ENCODE measurements at places on chromosomes 5 and 9.

DNA sequence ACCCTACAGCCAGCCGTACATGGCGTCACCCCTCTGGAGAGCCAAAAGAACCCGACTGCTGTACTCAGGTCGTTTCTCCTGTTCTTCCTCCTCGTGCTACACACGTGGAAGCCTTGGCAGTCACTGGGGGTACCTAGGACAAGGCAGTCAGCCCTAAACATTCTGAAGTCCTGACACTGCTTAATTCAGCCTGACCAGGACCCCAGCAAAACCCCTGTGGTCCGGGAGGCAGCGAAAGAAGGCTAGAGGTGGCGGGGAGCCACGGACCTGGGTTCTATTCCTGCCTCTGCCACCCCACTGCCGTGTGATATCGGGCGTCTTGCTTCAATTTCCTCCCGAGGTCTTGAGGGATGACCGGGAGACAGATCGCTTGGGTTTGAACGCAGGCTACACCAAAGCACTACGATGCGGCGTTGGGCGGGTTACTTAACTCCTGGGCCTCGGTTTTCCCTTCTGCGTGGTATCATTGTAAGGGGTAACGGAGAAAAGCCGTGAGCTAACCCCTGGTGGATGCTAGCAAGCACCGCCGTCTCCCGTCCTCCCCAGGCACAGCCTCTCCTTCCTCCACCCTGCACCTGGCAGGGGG is 429 bp upstream of the ARL10 start:
- DNase-seq = no peak

DNA sequence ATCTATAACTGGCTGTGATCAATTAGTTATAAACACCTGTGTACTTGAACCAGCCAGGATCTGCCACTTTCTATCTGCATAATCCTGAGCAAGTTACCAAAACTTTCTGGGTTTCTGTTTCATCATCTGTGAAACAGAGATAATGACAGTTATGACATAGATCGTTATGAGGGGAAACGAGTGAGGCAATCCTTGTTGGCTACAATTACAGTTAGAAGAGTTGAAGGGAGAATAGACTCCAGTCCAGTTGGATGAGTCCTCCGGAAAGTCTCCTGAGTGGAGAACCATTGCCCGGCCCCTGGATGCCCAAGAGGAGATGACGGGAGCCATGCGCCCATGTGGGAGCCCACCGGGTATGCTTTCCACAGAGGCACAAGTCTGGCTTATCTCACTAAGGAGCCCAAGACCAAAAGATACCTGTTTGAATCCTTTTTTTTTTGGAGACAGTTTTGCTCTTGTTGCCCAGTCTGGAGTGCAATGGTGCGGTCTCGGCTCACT is 4.5 kb downstream of the PDE6A start:
- DNase-seq = no peak

GRCh38 chr9:81656004-81656403 is 33.3 kb downstream of the TLE1 start:
- no peak for DNase-seq

GRCh38 chr9:76023715-76024195 is 133.3 kb downstream of the PCSK5 start:
- no peak for DNase-seq

GRCh38 chr5:92635001-92635461 is 946.0 kb downstream of the NR2F1-AS1 start:
- no peak for DNase-seq

DNA sequence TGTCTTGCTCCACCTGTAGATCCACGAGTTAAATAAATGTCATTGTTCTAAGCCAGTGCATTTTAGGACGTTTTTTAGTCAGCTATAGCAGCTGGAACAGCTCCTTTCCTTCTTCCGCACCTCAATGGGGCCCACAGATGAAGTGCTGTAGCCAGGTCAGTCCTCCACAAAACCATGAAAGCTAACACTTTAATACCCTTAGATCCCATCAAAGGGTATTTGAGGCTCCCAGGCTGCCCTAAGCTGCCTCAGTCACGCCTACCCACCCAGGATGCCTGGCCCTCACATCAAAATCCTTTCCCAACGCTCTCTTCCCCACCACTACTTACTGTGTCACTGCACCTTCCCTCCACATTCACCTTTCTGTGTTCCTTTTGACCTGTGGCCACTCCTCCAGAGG is 44.1 kb upstream of the ACO1 start:
- DNase-seq = no peak

DNA sequence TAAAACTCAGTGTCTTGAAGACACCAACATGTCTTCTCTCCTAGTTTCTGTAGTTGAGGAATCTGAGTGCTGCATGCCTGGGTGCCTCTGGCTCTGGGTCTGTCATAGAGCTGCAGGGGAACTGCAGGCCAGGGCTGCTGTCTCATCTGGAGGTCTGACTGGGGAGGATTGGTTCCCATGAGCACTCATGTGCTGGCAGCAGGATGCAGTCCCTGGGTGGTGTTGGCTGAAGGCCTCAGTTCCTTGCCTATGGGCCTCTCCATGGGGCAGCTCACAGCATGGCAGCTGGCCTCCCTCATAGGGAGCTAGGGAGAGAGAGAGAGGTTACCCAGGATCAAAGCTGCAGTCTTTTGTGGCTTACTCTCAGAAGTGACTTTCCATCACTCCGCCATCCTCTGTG is 22.6 kb downstream of the UBE2QL1 start:
- DNase-seq = no peak

DNA sequence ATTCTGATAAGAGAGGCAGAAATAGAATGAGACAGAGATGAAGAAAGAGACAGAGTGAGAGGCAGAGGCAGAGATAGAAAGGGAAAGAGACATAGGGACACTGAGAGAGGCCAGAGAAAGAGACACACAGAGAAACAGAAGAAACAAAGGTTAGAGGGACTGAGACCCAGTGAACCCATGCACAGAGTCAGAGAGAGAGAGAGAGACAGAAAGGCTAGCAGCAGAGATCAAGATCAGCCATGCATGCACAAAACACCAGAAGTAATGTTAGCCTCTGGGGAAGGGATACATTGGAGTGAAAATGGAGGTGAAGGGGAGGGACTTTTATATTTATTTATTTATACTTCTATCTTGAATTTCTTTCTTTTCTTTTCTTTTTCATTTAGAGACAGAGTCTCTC is 14.1 kb upstream of the SPARC start:
- no peak for DNase-seq

- DNase-seq = no peak
These were observed 227.5 kb downstream of the PIK3R1 start for GRCh38 chr5:68443091-68443490.

DNA sequence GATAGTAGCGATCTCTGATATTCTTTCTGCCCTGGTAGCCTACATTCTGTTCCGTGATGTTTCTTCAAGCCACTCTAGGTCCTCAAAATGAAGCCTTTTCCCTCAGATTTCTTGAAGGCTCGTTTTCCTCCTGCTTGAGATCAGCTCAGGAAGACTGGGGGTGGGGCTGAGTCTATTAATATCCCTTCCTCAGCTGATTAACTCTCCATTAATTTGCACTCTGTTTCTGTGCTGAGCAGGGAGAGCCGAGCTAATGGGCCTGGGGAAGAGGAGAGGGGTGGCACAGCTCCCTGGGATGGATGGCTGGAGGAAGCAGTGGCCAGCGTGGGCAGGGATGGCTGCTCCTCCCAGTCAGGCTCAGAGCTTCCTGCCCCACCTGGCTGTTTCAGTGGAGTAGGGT is 93.3 kb downstream of the PPARGC1B start:
- no peak for DNase-seq

- no peak for DNase-seq
These were observed 752.8 kb upstream of the ADAMTS16 start for GRCh38 chr5:4387290-4387689.

GRCh38 chr9:37508135-37508833 is 22.5 kb downstream of the POLR1E start:
- no peak for DNase-seq

DNA sequence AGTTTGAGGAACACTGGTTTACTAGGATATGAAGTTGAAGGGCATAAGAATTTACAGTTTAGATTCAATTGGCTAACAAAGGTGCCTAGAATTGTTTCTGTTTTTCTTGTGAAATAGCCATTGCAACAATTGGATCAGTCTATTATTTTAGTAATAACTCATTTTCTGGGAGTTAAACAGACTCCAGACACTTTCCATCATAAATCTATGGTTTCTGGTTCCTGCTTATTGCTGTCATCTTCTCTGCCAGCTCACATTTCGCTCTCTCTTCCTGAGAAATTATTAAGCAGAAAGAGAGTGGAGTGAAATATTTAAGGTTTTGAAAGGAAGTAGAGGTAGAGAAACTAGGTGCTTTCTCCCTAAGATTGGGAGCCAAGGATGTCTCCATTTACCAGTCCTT is 165.1 kb upstream of the PRR16 start:
- no peak for DNase-seq

DNA sequence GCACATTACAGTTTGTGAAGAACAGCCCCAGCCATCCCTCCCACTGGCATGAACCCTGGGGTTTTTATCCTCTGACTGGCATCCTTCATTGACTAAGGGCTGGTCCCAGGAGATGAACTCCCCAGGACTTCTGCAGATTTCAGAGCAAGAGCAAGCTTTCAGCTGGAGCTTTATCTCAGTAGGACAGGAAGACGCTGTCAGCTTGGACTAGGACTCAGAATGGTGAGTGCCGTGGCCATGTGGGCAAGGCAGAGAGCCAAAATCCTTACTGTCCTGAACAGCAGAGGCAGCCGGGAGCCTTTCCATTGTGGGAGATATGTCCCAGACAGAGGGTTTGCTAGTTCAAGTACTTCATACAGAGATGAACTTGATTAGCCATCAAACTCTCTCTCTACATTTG is 3.2 kb upstream of the ACOT12 start:
- no peak for DNase-seq

GRCh38 chr5:31823472-31823871 is 184.5 kb downstream of the PDZD2 start:
- no peak for DNase-seq

GRCh38 chr9:21554813-21555212 is 72.7 kb upstream of the IFNE start:
- no peak for DNase-seq

DNA sequence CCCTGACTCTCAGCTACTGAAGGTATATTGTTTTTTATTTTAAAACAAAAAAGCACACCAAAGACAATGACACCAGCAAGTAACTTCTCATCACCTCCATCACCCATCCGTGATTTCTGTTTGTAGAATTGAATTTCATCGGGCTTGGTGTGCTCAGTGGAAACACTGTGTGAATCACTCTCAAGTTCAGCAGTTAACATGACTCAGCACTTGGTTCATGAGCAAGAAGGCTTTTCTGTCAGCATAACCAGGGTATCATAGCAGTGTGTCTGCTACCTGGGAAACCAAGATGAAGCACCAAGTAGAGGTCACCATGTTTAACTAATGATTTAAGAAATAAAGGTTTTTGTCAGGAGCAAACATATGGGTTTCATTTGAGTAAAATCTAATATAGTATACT is 123.7 kb downstream of the INSYN2B start:
- DNase-seq = no peak

DNA sequence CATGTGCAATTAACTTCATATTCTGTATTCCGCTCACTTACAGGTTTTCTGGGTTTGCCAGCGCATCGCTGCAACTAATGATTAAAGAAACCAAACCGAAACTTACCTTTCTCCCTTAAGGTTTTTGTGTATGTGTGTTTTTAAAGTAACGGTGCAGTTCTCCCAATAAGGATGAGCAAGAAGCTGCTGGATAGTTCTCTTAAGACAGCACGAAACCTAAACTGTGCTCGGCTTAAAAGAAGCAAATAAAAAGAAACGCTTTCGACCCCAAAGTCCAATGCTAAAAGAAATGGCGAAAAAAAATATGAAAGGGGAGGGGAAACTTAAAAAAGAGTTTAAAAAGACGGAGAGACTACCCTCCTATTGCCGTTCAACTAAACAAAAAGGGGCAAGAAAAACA is 340 bp downstream of the ELAVL2 start:
- DNase-seq = no peak

GRCh38 chr9:137427454-137428310 is 4.5 kb downstream of the NOXA1 start:
- DNase-seq = no peak

DNA sequence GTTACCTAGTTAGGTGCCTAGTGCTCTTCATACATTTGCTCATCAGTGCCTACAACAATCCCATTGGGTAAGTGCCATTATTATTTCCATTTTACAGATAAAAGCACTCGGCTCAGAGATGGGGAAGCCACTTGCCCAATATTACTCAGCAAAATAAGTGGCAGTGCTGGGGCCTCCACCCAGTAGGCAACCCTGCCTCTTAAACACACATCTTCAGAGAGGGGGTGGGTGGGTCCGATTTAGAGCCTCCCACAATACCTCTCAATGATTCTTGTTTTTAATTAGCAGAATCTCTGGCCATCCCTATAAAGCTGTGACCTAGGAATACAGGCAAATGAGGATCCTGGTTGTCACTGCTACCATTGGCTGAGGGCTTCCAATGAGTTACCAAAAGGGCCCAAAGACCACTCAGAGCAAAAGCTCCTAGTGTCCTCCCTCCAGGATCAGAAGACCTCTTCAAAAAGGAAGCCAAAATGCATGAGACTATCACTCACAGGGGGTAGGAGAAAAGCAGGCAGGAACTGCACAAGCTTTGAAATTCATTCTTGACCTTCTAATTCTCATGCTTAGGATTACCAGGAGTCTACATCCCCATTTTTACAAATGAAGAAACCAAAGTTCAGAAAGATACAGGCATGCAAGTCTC is 36.1 kb upstream of the UBE2D2 start:
- DNase-seq = no peak

DNA sequence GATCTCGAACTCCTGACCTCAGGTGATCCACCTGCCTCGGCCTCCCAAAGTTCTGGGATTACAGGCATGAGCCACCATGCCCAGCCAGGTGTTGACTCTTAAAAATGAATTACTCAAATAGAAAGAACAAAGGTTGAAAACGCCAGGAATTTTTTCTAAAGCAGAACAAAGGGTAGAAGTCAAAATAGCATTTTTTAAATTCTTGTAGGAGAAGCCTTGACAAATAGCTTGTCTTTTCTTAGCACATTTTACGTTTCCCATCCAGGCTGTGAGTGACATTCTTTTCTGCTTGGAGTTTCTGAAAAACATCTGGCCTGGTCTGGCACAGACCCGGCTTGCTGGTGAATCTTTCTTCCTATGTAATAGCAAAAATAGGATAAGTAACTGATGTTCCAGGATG is 169.4 kb upstream of the ZNF462 start:
- DNase-seq = no peak

All from stimulated activated CD4-positive, alpha-beta T cell treated with anti-CD3 and anti-CD28 coated beads, TNF-alpha, amount 100 ng/mL, for 4 hours (primary cell).